ENCODE measurements at places on chromosomes 16 and 17. TPM values are rescaled to one million over a fixed set of nuclear protein-coding genes. Genes with fewer than 3 reads are reported as not detected.

- H3K4me3 ChIP-seq: no peak overlapping the region
- no peak overlapping the region for H3K27ac ChIP-seq
- H3K36me3 ChIP-seq: peaks cover 3% of the 10 kb centered on the region
- no peaks in the 10 kb centered on the region for H3K4me1 ChIP-seq
- H3K27me3 ChIP-seq: peaks cover 8% of the 10 kb centered on the region
Measured at GRCh38 chr16:75742424-75743047, 16.2 kb upstream of the CPHXL start.

GRCh38 chr16:13070268-13070667, 168.9 kb downstream of the SHISA9 start:
- H3K27ac ChIP-seq: no peak overlapping the region
- H3K4me1 ChIP-seq: no peaks in the 10 kb centered on the region
- no peak overlapping the region for H3K4me3 ChIP-seq
- H3K27me3 ChIP-seq: no peaks in the 10 kb centered on the region
- H3K36me3 ChIP-seq: no peaks in the 10 kb centered on the region
- no peak for DNase-seq

DNA sequence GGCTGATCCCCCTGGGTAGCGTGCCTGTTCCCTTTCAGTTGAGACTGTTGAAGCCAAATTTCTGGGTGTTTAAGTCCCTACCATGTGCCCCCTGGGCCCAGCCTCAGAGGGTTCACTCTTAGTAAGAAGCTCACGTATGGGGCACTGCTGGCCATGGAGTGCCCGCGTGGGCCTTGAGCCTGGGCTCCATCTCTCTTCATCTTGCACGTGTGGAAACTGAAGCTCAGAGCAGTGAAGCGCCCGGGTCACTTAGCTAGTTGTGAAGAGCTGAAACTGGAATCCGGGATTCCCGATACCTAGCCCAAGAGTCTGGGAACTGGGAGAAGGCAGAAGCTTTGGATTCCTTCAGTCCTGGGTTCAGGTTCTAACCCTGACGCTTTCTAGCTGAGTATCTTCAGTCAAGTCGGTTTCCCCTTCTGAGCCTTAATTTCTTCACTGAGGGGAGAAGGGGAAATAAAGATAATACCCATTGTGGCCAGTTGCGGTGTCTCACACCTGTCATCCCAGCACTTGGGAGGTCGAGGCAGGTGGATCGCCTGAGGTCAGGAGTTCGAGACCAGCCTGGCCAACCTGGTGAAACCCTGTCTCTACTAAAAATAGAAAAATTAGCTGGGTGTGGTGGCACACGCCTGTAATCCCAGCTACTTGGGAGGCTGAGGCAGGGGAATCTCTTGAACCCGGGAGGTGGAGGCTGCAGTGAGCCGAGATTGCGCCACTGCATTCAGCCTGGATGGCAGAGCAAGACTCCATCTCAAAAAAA, 103.9 kb downstream of the OR1D5 start:
- DNase-seq: no peak
- peaks cover 9% of the 10 kb centered on the region for H3K27me3 ChIP-seq
- H3K36me3 ChIP-seq: no peaks in the 10 kb centered on the region
- H3K4me3 ChIP-seq: no peak overlapping the region

DNA sequence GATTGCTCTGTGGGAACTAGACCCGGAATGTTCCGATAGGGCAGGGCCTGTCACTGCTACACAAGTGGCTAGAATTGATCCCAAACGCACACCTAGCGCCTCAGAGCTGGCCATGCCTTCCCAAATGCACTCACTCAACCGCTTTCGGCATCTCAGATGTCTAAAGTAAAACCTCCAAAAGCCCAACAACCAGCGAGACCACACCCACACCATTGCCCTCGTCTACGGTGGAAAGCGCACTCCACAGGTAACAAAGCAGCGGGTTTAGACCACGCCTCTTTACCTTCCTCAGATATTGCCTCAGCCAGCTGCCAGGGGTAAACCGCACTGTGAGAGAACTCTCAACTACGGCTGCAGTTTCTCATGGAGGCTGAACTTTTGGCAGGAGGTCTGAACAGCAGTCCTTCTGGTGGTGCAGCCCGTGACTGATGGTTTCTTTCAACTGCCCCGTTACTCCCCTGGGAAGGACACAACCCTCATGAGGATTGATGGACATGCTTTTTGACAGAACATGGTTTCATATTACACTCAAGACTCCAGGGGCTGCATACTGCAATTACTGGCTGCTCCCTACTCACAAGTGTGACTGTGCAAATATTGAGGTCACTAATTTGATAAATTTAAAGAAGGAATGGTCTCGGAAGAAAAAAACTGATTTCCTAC, 34.5 kb downstream of the USP7 start:
- H3K27me3 ChIP-seq: no peaks in the 10 kb centered on the region
- peaks cover 45% of the 10 kb centered on the region for H3K4me1 ChIP-seq
- no peak for DNase-seq
- peaks cover 52% of the 10 kb centered on the region for H3K36me3 ChIP-seq

GRCh38 chr17:16477255-16477654, 14.7 kb downstream of the LRRC75A start:
- H3K36me3 ChIP-seq: no peaks in the 10 kb centered on the region
- DNase-seq: no peak
- no peak overlapping the region for H3K4me3 ChIP-seq
- H3K4me1 ChIP-seq: no peaks in the 10 kb centered on the region

NPIPB6 gene
- total RNA-seq: 1.5 TPM

GRCh38 chr17:79160980-79161636, 86.5 kb downstream of the ENGASE start:
- no peaks in the 10 kb centered on the region for H3K36me3 ChIP-seq
- H3K27ac ChIP-seq: peak overlapping the region; percentile 56
- no peak overlapping the region for H3K4me3 ChIP-seq
- no peaks in the 10 kb centered on the region for H3K27me3 ChIP-seq

DNA sequence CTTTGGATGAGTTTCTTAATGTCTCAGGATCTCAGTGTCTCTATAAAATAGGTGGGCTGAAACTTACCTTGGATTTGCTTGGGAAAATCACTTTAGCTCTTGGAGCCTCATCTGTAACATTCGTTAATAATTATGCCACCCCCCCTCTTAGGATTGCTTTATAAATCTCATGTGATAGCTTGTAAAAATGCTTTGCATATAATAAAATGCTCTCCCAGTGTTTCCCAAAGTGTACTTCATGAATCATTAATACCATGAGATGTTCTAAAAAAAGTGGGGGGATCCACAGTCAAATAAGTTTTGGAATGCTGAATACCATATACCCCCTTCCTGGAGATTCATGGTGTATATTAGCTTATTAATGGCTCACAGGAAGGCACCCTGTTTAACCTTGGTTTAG, 5.2 kb downstream of the KRT39 start:
- H3K36me3 ChIP-seq: no peaks in the 10 kb centered on the region
- DNase-seq: no peak
- no peak overlapping the region for H3K4me3 ChIP-seq
- H3K27ac ChIP-seq: no peak overlapping the region
- H3K4me1 ChIP-seq: no peaks in the 10 kb centered on the region
- no peaks in the 10 kb centered on the region for H3K27me3 ChIP-seq

DNA sequence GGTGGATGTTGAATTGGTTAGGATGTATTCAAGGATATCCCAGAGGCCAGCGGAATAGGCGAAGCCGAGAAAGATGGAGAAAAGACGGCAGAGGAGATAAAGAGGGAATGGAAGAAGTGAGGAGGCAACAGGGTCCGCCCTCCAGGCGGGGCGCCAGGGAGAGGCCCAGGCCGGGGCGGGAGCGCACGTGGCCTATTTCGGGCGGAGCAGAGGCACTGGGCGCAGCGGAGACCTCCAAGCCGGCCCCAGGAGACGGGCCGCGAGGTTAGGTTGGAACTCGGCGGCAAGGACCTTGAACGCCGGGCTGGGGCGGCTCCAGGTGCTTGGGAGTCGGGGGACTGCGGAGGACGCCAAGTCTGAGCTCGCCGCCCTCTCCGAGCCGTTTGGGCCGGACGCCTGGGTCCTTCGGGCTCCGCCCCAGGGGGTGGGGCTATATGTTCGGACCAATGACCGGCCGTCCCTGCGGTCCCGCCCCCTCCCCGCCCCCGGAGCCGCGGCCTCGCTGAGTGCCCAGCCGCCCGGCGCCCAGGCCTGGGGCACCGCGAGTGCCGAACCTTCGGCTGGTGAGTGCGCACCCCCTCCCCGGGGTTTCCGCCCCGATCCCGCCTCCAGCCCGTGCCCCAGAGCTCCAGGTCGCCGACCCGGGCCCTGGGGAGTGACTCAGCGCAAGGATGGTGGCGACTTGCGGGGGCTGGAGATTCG, at the start of gene ZNF771:
ZNF771 (plus strand) TSS at position 505 of the 702 bp plus-strand sequence. CDS start 448 bp downstream, outside the sequence.
- H3K27me3 ChIP-seq: peaks cover 3% of the 10 kb centered on the region
- peaks cover 8% of the 10 kb centered on the region for H3K36me3 ChIP-seq
- H3K4me1 ChIP-seq: peaks cover 37% of the 10 kb centered on the region
- peak; percentile 92 for DNase-seq
- peak within 1 kb of the TSS; percentile 79 for H3K27ac ChIP-seq

- no peak overlapping the region for H3K4me3 ChIP-seq
- H3K4me1 ChIP-seq: no peaks in the 10 kb centered on the region
- no peak overlapping the region for H3K27ac ChIP-seq
- peaks cover 2% of the 10 kb centered on the region for H3K27me3 ChIP-seq
- no peak for DNase-seq
Measured at GRCh38 chr17:15319452-15320010, 21.9 kb downstream of the TEKT3 start.

GAST gene
- not detected for total RNA-seq

DNA sequence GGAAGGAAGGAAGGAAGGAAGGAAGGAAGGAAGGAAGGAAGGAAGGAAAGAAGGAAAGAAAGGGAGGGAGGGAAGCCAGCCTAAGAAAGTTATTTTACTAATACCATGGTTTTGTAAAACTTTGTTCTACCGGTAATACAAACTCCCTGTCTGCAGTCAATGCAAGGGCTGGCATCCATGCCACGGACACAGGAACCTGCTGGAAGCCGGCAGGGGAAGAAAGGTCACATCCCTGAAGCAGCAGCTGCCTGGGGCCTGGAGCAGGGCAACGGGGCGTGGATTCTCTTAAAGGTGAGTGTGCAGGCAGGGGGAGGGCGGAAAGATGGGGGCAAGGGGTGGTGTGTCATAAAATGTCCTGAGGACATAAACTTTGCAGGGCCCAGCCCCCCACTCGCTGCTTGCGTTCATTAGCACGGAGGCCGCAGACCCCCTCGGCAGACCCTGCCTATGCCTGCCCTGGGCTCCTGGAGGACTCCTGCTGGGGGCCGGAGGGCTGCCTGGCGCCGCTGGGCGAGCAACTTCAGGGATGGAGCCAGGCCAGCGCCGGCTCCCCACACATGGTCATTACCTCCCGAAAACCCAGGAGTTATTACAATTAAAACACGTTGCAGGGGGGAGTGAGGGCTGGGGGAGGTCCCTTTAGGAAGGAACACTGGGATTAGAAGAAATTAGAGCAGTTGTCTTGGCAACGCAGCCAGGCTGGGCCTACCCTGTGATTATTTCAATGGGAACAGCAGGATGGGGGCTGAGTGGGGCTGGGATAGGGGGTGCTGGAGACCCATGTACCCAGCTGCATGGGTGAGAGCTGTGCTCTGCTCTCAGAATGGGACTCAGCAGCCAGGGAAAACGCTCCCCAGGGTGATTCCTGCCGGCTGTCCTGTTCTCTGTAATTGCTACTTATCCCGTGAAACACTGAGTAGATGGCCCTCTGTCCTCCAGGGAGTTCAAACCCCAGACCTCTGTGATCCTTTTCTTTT, 257.9 kb downstream of the SOX9 start:
- no peaks in the 10 kb centered on the region for H3K4me1 ChIP-seq
- no peaks in the 10 kb centered on the region for H3K36me3 ChIP-seq
- H3K27me3 ChIP-seq: peaks cover 2% of the 10 kb centered on the region

UBALD1 gene
- total RNA-seq: 19.3 TPM

KRTAP2-1 gene
- total RNA-seq: not detected

- H3K36me3 ChIP-seq: no peaks in the 10 kb centered on the region
- H3K27ac ChIP-seq: no peak overlapping the region
- no peak overlapping the region for H3K4me3 ChIP-seq
- H3K27me3 ChIP-seq: no peaks in the 10 kb centered on the region
- H3K4me1 ChIP-seq: no peaks in the 10 kb centered on the region
- no peak for DNase-seq
Measured at GRCh38 chr17:52738791-52739190, 580.3 kb upstream of the CA10 start.

DNA sequence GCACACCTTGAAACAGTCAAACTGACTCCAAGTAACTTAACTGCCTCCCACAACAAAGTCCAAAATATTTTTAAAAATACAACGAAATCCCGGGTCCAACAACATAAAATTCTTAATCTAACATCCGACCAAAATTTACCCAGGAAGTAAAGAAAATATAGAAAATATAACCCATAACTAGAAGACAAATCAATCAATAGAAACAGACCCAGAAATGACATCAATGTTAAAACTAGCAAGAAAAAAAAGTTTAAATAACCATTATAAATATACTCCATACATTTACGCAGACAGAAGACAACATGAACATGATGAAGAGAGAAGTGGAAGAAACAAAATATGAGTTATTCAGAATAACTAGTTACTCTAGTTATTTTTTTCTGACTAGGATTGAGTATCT, 3.7 kb downstream of the ZNF597 start:
- no peak overlapping the region for H3K27ac ChIP-seq
- H3K4me3 ChIP-seq: no peak overlapping the region
- no peak for DNase-seq
- peaks cover 3% of the 10 kb centered on the region for H3K27me3 ChIP-seq
- H3K4me1 ChIP-seq: peaks cover 12% of the 10 kb centered on the region

E2F4 gene
- 127 TPM for total RNA-seq

DNA sequence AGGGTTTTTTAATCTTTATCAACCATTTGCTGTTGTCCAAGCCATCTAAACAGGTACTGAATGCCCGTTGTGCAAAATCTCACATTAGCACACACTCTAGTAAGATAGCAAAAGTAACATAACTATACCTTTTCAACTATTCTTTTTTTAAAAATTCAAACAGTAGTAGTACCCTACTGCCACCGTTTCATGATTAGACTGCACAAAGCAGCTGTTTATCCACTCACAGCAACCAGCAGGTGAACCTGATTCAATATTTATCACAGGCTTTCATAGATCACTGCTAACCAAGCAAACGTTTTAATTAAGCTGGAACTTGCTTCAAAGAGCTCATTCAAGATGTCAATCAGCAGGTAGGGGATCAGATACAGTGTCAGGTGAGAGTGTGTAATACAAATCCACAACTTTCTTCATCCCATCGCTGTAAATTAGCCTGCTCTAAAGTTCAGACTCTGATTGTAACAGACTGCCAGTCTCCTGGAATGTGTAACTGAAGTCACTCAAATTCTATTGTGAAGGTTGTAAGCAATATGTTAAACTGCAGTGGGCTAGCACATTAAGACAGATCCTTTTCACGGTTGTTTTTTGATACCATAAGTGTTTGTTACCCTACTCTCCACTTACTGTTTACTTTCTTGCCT, 47.3 kb downstream of the BRIP1 start:
- no peak for DNase-seq
- peaks cover 55% of the 10 kb centered on the region for H3K36me3 ChIP-seq
- H3K4me1 ChIP-seq: peaks cover 10% of the 10 kb centered on the region
- H3K4me3 ChIP-seq: no peak overlapping the region
- no peak overlapping the region for H3K27ac ChIP-seq

- peaks cover 20% of the 10 kb centered on the region for H3K27me3 ChIP-seq
- peaks cover 9% of the 10 kb centered on the region for H3K4me1 ChIP-seq
- H3K27ac ChIP-seq: no peak overlapping the region
- no peak overlapping the region for H3K4me3 ChIP-seq
Measured at GRCh38 chr17:31907342-31907962, 5.9 kb upstream of the UTP6 start.

- no peaks in the 10 kb centered on the region for H3K27me3 ChIP-seq
- no peak overlapping the region for H3K4me3 ChIP-seq
- peaks cover 14% of the 10 kb centered on the region for H3K36me3 ChIP-seq
- DNase-seq: no peak
Measured at GRCh38 chr16:85908444-85908843, 9.5 kb downstream of the IRF8 start.

SERPINF2 gene
- 0.55 TPM for total RNA-seq

GRCh38 chr17:50580646-50581045, 20.1 kb downstream of the CACNA1G start:
- no peak for DNase-seq
- no peak overlapping the region for H3K27ac ChIP-seq
- H3K4me3 ChIP-seq: no peak overlapping the region
- H3K36me3 ChIP-seq: no peaks in the 10 kb centered on the region
- peaks cover 27% of the 10 kb centered on the region for H3K27me3 ChIP-seq
- H3K4me1 ChIP-seq: no peaks in the 10 kb centered on the region
